Neural crest cell (in vitro differentiated cells): ENCODE measurements at places on chromosomes 7 and 10.

DNA sequence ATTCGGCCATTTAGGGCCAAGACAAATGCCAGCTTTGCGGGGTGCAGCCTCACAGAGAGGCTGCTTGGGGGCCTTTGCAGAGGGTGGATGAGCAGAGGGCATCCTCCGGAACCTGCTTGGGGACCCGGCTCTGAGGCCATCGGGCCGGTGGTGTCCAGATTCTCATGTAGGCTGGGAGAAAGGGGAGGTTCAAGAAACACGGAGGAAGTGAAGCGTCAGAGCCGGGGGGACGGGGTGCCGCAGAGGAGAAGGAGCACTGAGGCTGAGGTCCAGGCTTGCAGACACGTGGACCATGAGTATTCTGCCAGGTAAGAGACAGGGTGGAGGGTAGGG, 150.7 kb upstream of the SHH start:
- no peak for DNase-seq

DNA sequence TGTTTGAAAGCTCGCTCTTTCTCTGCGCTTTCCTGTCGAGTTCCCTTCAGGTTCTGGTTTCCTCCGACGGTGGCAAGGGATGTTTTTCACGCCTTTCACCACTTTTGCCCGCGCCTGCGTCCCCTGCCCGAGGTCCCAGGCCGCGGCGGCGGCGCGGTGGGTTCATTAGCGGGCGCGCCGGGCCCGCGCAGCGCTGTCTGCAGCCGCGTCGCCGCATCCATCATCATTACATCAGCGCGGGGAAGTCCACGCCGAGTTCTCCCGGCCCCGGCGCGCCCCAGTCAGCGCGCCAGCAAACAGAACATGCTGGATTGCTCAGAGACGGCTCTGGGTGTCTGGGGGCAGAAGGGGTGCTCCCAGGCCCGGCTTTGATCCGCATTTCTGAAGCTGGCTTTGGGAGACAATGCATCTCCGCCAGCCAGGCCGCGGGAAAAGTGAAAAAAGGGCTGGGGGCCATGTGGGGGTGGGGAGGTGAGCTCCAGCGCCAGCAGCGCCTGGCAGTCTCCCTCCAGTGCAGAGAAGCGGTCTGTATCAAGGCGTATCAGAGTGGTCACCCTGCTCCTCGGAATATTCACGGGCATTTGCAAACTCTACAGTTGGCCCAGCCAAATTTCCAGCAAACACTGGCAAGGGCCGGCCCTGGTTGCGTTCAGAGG, 8.9 kb downstream of the GLI3 start:
- peak; percentile 23 for DNase-seq

GRCh38 chr10:68938117-68938516, 17.9 kb upstream of the DDX21 start:
- DNase-seq, result no peak

DNA sequence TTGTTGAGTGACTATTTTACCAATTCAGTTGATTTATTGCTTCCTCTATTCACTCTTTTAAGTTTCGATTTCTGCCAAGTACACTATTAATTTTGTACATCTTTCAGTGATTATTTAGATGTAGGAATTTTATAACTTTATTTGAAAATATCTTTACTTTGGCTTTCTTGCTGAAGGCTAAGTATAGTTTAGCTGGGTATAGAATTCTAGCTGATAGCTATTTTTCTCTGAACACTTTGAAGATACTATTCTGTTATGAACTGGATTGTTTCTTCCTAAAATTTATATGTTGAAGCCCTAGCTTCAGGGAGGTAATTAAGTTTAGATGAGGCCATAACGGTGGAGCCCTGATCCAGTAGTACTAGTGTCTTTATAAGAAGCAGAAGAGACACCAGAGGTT, 141.1 kb downstream of the LRMDA start:
- no peak for DNase-seq

- DNase-seq, result no peak
Observed at GRCh38 chr7:137717811-137718271, 128.9 kb downstream of the DGKI start.

DNA sequence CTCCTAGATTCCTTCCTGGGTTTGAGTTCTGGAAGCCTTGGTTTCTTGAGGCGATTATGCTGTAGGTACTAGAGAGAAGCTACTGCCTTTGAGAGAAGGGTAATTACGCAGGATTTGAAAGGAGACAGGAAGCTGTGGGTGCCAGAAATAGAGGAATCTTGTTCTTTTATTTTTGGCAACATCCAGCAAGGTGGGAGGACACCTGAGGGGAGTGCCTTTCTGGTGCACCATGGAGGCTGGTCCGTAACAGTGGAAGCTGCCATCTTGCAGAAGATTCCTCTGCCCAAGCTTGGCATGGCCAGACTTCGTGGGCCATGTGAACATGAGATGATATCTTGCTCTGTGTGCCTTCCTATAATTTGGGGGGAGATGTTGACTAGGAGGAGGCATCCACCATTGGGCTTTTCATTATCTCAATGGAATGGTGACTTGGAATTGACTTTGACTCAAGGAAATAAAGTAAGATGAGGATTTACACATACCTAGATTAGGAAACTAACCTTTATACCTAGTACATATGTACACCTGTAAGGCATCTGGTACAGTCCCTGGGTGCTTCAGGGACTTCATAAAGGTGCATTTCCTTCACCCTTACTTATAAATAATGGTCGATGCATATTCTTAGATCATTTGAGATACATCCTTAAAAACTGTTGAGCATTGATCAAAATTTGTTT, 98.2 kb downstream of the PFKFB3 start:
- DNase-seq, result no peak

DNA sequence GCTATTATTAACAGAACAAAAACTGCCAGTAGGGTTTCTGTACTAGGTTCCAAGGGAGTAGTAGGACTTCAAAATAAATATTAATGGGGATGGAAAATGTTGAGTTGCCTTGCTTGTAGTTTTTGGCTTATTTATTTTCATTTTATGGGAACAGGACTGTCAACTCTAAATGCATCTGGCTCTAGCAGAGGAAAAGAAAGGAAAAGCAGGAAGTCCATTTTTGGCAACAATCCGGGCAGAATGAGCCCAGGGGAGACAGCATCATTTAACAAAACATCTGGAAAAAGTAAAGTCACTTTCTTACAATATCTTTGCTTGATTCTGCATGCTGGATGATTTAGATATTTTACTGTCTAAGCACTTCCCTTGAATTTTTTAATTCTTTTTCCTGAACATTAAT, 69.4 kb downstream of the NOC3L start:
- DNase-seq, result no peak

- DNase-seq, result no peak
Observed at GRCh38 chr10:132111121-132111731, 45.5 kb downstream of the JAKMIP3 start.

GRCh38 chr10:89219513-89220218, 12.5 kb upstream of the CH25H start:
- DNase-seq, result no peak

- no peak for DNase-seq
Observed at GRCh38 chr10:60163786-60164185, 225.9 kb downstream of the ANK3 start.

GRCh38 chr7:11875635-11876034, 43.6 kb upstream of the THSD7A start:
- no peak for DNase-seq

GRCh38 chr7:471866-472639, 47.6 kb downstream of the PDGFA start:
- no peak for DNase-seq

DNA sequence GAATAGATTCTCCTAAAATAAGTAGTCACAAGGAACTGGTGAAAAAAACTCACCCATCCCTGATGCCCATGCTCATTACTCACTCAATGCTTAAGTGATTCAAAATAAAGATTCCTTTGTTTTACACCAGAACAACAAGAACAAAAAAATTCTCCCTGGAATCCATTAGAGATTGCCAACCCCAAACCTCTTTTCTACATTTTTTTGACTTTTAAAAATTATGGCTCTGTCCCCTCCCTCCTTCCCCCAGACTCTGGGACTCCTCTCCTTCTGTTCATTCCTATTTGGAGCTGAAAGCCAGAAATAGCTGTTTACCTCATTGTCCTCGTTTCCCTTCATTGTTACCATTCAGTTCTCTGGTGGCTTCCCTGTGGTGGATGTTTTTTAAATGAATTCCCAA, 63.2 kb upstream of the FHIP2A start:
- no peak for DNase-seq

GRCh38 chr7:113142385-113143119, 24.2 kb upstream of the SMIM30 start:
- no peak for DNase-seq

GRCh38 chr10:11189582-11190376, 172.1 kb downstream of the CELF2 start:
- no peak for DNase-seq

- DNase-seq, result no peak
Observed at GRCh38 chr10:132394201-132394811, 2.7 kb upstream of the PWWP2B start.

GRCh38 chr7:75711076-75711475, 27.7 kb downstream of the HIP1 start:
- no peak for DNase-seq

DNA sequence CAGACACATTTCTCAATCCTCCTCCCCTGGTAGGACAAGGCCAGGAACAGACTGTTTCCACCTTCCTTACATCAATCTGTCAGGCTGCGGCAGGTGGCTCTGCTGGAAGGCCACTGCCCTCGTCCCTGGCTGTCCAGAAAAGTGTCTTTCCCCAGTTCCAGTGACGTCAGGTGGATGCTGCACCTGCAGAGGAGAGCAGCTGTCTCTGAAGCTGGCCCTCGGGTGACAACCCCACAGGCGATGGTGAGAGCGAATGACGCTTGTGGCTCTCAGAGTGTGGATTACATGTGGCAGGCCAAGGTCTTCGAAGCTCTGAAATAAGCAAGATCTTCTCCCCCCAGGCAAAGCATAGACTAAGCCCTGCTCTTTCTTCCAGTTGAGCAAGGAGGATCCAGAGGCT, 146.9 kb upstream of the RET start:
- no peak for DNase-seq

- peak; percentile 67 for DNase-seq
Observed at GRCh38 chr10:70925377-70926225, 37.2 kb upstream of the PCBD1 start.

DNA sequence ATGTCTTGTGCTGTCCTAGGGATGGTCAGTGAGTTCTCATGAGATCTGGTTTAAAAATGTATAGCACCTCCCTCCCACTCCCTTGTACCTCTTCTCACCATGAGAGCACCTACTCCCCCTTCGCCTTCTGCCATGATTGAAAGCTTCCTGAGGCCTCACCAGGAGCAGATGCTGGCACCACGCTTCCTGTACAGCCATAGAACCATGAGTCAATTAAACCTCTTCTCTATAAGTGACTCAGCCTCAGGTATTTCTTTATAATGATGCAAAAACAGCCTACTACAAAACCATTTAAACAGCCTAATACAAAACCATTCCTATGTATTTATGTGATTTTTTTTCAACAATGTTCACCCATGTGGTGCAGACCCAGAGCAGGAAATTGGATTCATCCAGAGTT, 32.0 kb downstream of the KDM7A start:
- no peak for DNase-seq

- no peak for DNase-seq
Observed at GRCh38 chr7:326809-327232, 36.9 kb downstream of the FOXL3 start.

GRCh38 chr7:43735802-43736603, 6.7 kb upstream of the COA1 start:
- no peak for DNase-seq
